ENCODE measurements at places on chromosomes 3 and 15.

DNA sequence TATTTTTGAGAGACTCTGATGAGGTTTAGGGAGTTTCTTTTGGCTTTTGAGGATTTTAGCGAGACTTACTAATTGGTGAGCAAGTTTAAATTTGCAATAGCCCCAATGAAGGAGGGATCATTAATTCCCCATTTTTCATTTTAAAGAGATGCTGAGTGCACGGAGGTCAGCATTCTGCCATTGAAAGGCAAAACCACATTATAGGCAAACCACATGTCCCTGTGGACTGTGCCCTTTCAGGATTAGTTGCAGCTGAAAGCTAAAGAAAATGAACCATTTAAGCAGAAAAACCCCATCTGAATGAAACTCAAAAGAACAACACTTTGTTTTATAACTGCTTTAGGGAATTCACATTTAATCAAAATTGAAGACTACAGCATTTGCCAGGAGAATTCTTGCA, 246.5 kb downstream of the PDZRN3 start:
- DNase-seq, result no peak

DNA sequence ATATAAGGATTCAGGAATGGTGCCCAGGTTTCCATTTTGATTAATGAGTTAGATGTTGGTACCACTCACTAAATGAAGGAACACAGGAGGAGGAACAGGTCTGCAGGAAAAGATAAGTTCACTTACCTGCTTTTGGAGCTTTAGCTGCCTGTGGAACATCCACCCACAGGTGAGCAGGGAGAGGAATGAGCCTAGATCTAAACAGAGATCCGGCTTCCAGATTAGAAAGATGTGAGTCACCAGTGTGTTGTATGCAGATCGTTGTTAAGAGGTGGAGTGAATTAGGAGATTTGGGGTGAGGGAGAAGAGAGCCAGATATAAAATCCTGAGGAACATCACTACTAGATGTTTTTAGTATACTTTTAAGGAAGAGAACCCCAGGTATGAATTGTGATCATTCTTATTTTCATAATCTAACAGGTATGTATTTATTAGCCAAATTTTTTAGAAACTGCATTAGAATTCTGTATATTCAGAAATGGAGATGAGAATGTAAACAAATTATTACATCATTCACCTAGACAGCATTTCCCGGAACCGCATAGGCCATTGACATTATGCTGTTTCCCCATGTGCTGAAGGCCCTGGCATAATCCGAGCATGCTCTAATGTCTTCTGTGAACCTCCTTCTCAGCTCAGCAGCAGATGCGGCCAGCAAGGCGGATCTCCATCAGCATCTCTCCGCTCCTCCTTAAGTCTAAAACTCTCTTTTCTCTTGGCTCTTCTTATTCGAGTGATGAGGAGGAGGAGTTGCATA, 118.2 kb downstream of the KLHL25 start:
- DNase-seq, result no peak

DNA sequence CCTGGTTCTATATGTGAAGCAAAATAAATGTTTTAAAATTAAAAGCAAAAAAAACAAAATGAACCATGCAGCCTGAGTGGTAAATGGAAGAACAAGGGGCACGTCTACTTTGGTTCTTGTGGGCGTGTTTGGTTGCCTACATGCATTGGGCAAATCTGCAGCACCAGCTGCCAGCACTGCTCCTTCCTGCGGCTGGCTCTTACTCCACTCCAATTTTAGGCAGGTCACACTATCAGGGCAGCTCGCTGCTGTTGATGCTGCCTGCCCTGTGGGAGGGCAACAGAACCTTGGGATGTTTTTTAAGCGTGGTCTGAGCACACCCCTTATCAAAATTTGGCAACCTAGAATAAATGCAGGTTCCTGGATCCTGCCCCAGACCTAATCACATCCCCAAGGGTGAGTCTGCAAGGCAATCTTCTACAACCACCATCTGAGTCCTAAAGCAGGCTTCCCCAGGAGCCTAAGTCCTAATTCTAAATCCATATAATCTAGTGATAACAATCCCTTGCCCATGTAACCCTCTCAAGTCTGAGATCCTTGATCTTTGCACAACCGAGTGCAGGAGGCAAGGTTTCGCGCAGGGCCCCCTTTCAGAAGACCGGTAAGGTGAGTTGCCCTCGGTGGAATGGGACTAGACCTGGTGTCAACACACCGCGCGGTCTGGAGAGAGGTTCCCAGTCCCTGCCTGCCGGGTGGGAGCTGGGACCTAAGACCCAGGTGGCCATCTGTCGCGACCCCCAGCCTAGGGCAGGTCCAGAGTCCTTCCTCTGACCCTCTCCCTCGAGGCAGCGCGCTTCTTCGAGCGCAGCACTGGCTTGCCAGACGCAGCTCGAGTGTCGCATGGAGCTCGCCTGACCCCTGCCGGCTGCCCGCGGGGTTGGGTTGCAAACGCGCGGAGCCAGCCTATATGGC, 15.9 kb downstream of the IVD start:
- DNase-seq, result peak; percentile 44

- no peak for DNase-seq
These were observed 122.2 kb upstream of the CADPS start for GRCh38 chr3:62997369-62997768.

DNA sequence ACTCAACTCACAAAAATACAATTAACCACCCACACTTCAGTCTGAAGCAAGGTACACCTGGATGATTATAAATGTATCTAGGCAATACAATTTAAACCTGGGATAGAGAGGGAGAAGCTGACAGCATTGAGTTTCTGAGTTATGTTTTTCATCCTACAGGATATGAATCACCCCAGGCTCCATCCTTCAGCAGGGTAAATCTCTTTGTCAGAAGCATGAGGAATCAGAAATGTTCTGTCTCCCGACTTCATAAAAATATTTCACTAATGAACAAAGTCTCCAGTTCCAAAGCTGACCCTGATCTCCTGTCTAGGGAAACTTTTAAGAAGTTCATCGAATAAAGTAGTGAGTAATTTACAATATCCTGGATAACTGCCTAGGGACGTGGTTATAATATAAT, 25.5 kb upstream of the FRMD4B start:
- DNase-seq, result no peak
